ENCODE measurements at places on chromosomes 12 and 14.

- no peak for ATAC-seq
These were observed 188.8 kb downstream of the FBXL14 start for GRCh38 chr12:1405619-1406018.

DNA sequence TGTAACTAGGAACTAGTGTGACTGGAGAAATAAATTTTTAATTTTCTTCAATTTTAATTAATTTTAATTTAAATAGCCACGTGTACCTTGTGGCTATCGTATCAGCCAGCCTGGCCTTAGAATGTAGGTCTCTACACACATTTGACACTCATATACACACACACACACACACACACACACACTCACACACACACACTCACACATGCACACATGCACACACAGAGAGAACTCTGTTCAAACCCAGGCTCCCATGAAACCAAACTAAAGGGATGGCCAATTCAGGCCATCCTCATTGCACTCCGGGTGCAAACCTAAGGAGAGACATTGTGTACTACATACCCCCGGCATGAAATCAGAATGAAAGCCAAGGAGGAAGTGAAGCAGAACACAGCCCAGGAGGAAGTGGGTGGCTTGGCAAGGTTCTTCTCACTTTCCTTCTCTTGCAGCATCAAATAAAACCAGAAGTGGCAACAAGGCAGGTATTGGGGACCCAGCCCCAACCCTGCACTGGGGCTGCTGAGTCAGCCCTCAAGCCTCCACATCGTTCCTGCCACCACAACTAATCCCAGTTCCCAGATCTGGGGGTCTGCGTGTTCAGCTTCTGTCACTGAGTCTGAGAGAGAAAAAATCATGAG is 26.2 kb upstream of the CHPT1 start:
- ATAC-seq, result peak; percentile 20

- ATAC-seq, result no peak
These were observed 117.2 kb upstream of the SCAF11 start for GRCh38 chr12:46107591-46107990.

- no peak for ATAC-seq
These were observed 50.1 kb downstream of the ZDHHC17 start for GRCh38 chr12:76813972-76814371.

DNA sequence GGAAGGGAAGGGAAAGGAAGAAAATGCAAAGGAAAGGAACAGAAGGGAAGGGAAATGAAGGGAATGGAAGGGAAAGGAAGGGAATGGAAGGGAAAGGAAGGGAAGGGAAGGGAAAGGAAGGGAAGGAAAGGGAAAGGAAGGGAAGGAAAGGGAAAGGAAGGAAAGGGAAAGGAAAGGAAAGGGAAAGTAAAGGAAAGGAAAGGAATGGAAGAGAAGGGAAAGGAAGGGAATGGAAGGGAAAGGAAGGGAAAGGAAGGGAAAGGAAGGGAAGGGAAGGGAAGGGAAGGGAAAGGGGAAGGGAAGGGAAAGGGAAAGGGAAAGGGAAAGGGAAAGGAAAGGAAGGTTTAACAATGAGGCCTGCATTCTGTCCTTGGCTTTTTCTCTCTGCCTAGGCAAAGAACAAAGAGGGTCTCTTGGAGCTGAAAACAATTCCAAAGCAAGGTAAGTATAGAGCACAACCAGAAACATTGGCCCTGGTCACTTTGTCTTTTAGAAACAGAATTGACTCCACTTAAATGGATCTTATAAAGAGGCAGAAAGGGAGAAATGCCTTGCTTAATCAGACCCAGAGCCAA is 525.9 kb upstream of the TMPO start:
- no peak for ATAC-seq

DNA sequence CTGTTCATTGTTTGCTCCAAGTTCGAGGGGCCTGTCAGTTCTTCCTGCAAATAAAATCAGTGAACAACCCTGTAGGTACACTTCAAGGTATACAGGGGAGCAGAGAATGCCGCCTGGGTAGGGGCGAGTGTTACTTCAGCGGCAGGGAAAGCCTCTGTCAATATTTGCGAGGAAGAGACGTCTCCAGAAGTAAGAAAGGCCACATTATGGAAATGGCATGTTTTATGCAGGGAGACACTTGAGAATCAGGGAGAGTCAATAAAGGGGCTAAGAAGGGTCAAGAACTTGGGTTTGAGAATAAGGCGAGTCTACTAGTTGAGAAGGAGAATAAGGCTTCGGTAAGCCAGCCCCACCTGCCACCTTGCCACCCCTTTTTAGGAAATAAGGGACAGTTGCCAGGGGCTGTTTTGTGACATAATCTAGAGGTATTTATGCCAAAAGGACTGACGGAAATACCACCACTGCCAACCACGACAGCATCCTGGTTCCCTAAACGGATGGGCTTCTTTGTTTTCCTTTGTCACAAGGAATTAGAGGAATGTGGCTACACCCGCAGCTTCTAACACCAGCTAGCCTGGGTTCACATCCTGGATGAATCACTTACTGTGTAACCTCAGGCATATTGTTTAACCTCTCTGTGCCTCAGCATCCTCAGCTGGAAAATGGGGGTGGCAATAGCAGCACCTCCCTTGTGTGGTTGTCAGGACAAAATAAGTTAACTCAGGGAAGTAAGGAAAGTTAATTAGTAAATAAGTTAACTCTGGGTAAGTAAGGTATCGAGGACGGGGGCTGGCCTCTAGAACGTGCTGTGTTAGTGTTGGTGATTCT is 67.7 kb downstream of the EID3 start:
- peak; percentile 48 for ATAC-seq

GRCh38 chr14:65926935-65927700 is 514.6 kb downstream of the FUT8 start:
- ATAC-seq, result no peak

DNA sequence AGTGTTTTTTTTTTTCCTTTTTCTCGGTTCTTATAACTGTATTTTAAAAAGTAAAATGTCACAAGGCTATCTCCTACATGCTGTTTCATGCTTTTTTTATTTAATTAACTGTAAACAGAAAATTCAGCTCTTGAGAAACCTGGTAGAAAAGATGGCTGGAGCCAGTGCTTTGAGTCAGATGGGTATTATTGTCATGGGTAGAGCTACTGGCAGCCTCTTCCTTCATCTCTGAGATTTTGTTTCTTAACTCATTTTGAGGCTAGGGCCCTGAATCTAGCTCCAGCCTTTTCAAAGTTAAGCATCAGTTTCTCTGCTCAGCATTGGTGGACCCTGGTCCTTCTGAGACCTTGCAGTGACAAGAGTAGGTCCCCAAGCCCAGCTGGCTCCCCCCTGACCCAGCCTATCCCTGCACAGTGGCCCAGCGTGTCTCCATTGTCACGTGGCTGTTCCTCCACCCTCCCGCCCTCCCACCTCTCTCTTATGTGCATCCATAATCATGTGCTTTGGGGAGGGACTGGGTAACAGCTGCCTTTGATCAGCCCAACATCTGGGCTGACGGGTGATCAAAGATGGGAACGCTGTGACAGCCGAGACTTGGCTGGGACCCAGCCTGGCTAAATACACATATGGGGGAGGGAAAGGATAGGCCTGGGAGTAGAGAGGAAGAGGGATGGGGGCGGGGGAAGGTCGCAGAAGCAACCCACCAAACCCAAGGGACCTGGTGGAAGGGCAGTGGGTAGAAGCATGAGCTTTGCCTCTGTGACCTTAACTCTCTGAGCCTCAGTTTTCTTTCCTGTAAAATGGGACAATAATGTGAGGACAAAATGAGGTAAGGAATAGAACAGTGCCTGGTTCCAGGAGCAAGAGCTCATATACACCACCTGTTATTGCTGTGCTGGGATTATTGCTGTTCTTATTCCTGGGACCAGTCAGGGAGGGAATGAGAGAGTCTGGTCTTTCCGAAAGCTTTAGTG is 24.4 kb upstream of the RBM19 start:
- ATAC-seq, result no peak

DNA sequence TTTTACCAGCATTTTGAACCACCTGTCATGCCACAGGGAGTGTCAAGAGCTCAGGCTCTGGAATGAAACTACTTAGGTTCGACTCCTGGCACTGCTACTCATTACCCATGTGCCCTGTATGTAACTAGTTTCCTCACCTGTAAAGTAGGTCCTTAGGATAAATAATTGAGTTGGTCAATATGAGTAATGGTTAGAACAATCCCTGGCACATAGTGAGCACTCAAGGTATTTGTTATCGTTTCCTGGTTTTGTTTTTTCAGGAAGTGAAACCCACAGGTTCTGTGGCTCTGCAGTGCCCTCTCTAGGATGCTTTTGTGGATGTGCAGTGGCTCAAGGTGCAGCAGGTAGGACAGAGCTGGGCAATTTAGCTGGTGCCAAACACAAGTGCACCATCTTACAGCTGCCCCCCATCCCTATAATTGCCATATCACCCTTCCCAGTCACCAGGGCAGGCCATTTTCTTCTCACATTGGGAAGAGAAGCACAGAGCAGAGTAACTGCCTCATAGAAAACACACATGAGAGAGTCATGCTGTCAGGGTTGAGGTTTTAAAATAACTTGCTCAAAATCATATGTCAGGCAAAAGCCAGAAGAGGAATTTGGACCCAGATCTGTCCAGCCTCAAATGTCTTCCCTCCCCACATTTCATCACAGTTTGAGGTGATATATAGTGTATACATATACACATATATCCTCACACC is 297.5 kb downstream of the RPAP3 start:
- ATAC-seq, result no peak

GRCh38 chr12:63795944-63796343 is 16.2 kb downstream of the RXYLT1 start:
- no peak for ATAC-seq

DNA sequence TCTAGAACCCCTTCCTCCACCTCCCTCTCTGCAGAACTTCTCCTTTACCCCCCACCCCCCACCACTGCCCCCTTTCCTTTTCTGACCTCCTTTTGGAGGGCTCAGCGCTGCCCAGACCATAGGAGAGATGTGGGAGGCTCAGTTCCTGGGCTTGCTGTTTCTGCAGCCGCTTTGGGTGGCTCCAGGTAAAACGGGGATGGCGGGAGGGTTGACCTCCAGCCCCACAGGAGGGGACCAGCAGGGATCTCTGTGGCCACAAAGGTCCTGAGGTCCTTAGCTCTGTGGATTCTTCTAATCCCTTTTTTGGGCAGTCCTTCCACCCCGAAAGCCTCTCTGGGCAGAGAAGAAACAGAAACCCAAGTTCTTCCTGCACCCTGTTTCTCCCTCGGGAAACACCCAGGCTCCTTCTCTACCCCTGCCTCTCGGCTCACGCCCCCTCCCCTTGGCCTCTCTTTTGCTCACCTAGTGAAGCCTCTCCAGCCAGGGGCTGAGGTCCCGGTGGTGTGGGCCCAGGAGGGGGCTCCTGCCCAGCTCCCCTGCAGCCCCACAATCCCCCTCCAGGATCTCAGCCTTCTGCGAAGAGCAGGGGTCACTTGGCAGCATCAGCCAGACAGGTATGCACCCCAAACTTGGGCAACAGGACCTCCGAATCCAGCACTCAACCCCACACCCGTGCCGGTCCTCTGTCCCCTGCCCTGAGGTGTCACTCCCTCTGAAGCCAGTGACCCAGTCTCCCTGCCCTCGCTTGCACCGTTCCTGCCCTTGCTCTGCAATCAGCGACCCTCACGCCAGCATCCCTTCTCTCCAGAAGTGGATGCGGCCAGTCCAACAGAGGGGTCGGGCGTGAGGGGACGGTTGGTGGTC is 638 bp downstream of the LAG3 start:
- no peak for ATAC-seq

GRCh38 chr14:101628975-101629374 is 67.7 kb downstream of the DIO3 start:
- ATAC-seq, result no peak

- no peak for ATAC-seq
These were observed 208.7 kb downstream of the KITLG start for GRCh38 chr12:88371416-88372183.

- ATAC-seq, result no peak
These were observed 7.7 kb upstream of the ASB2 start for GRCh38 chr14:93984070-93984469.

Data from SK-N-SH treated with all-trans-retinoic acid at 6 μM for 48 hours (cell line).